Activated CD4-positive, alpha-beta T cell treated with anti-CD3 and anti-CD28 coated beads, Interleukin-2, amount 50 U/mL, for 1 hour (primary cell): ENCODE measurements at places on chromosomes 2 and 18.

GRCh38 chr2:29267720-29268119, 152.5 kb downstream of the CLIP4 start:
- DNase-seq: no peak

- DNase-seq: no peak
Observed at GRCh38 chr2:15159751-15160177, 401.4 kb downstream of the NBAS start.

DNA sequence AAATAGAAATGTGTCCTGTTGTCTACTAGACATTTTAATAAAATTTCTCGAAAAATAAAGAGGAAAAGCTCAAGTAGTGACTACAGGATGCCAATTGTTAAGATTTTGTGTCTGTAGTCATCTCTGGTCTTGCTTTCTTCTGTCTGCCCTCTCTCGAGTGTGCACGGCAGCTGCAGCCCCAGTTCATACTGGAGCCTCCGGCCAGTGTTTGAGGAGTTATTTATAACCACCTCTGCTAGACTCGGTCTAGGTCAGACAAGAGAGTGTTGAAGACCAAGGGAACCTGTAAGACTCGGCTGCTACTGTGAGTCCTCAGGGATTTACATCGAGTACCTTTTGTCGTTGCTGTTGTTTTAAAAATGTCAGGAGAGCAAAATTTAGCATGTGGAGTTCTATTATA, 810.1 kb upstream of the POU3F3 start:
- DNase-seq: no peak

DNA sequence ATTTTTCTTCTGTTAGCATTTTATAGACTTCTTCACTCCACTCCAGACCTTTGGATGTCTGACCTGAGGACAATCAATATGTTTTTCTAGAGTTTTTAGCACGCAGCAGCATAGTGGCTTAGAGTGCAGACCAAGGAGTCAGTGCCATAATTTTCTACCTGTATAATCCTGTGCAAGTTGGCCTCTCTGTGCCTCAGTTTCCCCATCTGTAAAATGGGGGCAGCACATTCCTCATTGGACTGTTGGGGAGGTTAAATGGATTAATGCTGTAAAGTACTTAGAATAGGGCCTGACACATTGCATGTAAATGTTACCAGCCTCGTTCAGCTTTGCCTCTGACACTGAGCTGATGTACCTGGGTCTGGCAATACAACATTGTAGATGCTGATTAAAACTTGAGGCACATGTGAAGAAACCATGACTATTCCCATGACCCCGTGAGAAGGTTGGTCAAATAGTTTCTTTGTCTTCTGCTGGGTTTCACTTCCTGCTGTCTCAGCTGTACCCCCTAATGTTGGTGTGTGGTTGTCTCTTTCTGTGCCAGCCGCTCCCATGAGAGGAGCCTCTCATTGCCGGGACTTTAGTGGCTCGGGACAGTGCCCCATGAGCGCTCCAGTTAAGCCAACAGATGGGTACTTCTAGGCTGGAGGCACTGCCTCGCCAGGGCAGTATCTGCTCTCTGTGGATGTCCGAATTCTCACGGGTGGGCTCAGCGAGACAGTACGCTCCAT, 125.3 kb downstream of the SH3RF3 start:
- no peak for DNase-seq

- DNase-seq: no peak
Observed at GRCh38 chr2:70906439-70907005, 29.2 kb upstream of the ATP6V1B1 start.

- no peak for DNase-seq
Observed at GRCh38 chr2:198468136-198468535, 663.7 kb downstream of the PLCL1 start.

DNA sequence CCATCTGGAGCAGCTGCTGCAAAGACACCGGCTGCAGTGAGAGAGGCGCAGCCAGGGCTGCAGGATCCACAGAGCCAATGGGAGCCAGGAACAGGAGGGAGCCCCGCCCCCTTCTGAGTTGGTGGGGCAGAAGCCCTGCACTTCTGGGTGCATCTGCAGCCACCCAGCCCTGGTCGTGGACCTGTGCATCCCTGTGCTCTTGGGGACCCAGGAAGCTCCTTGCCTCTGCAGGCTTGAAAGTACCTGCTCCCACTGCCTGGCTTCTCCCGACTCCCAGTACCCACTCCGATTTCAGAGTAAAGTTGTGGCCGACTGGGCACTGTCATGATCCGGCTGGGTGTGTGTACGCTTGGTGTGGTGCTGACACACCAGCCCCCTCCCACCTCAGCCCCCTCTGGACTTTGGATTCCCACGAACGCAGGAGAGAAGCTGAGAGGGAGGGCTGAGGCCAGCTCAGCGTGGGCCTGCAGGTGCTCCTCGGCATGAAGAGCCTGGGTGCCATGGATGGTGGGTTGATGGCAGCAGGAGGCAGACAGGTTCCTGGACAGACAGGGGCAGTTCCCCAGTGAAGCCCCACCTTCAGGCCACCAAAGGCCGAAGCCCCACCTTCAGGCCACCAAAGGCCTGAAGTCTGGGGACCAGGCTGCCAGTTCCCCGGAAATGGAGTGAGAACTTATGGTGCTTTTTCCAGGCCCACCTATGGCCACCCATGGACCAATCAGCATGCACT, 34.9 kb downstream of the LRRTM4 start:
- no peak for DNase-seq

DNA sequence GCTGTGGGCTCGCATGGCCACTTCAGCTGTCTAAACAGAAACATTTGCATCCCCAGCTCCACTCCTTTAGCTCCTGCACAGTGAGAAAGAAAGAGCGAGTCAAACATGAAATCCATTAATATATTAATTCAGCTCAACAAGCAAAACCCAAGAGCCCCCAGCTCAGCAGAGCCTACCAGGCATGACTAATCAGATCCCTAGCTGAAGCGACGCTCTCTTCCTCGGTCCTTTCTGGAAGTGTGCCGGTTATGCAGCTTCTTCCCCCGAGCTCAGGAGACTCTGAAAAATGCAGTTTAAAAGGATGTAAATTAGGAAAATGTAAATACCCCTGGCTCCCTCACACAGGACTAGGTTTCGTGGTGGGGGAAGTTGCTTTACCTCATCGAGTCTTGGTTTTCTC, 221.5 kb downstream of the ANKRD30B start:
- DNase-seq: no peak

DNA sequence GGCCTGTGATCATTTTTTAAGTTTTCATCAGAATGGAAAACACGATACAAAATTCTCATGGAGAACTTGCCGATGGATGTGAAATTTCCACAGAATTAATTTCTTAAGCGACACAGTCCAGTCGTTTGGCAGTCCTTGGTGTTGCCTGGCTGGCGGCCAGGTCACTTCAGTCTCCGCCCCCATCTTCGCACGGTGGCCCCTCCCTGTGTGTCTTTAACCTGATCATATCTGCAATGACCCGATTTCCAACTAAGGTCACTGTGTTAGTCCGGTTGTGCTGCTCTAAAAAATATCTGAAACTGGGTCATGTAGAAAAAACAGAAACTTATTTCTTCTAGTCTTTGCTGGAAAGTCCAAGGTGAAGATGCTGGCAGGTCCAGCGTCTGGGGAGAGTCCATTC, 44.5 kb upstream of the COPS8 start:
- no peak for DNase-seq

DNA sequence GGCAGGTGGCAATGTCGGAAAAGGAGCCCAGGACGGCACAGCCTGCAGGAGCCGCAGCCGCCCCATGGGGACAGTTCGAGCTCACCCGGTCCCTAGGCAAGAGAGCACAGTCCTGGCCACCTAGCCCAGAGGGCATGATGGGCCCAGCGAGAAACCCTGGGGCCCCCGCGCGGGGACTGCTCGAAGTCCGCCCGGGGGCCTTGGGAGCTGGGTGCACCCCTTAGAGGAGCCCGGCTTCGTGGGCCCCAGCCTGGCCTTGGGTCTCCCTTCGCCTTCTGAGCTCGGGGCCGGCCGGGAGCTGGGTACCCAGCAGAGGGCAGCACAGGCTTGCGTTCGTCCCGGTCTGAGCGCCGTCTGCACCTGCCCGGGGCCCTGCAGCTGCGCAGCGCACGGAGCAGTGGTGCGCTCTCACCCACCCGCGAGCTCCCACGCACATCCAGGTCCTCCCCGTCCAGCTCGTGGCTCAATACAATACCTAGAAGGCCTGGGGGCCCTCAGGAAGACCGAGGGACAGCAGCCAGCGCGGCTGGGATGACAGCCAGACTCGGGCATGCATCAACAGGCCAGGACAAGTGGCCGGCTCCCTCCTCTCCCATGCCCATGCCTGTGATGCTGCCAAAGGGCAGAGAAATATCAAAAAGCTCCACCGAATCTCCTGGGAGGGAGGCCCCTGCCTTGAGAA, 96.2 kb upstream of the ZNF532 start:
- peak; percentile 68 for DNase-seq

GRCh38 chr18:26649193-26649543, 100.8 kb upstream of the KCTD1 start:
- DNase-seq: no peak

DNA sequence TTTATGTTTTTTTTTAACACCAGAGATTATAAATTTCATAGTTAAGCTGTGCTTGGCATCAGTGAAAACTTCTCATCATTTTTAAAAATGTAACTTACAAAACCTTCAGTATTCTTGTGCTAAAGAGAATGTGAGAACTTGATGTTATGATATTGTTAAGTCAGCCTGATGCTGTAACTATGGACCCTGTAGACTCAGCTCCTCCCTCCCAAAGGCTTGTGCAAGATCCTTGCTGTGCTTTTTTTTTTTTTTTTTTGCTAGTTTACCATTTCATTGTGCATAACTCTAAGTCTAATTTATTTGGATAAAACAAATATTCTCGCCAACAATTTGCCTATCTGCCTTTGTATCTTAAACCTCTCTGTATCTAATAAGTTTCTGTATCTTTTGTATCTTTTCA, 12.9 kb upstream of the TFPI start:
- no peak for DNase-seq

- no peak for DNase-seq
Observed at GRCh38 chr18:70234667-70235459, 29.4 kb upstream of the RTTN start.

GRCh38 chr18:44819944-44820510, 139.3 kb downstream of the SETBP1 start:
- DNase-seq: no peak

DNA sequence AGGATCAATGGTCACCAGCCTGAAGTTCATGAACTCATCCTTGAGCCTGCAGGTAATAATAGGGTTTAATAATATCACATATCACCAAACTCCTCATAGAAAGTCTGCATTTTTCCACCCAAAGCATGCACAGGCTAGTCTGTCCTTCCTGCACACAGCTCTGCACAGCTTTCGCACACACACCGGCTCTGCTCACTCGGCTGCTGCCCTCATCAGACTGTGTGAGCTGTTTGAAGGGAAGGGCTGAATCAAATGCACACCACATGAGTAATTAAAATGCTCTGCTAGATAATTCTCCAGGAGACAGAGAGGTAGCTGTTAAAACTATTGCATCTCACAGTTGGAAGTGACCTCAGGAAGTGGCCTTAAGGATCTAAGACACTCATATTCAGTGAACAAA, 108.4 kb upstream of the YPEL5 start:
- no peak for DNase-seq

- DNase-seq: no peak
Observed at GRCh38 chr2:68607837-68608236, 35.5 kb upstream of the PROKR1 start.

GRCh38 chr2:36058953-36059352, 296.6 kb upstream of the CRIM1 start:
- no peak for DNase-seq

DNA sequence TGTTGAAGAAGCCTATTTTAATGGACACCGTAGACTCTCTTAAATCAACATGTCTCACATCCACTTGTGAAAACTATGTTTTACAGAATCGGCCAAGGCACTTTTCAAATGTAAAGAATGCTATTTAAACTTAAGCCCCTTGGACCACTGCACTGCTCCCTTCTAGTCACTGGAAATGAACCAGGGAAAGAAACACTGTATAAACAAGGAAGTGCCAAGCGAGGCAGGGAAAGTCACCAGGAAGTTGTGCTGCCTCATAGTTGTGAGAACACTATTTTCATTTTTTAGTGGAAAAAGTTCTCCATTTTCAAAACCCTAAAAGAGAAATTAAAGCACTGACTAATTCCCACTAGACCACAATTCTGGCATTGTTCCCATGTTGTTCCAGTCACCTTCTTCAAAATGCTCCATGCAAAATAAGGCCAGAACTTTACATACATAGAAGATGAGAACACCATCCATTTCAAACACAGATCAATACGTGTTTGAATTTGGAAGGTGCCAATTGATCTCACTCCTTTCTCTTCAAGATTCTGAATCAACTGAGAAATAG, 13.5 kb downstream of the CCDC141 start:
- no peak for DNase-seq

- no peak for DNase-seq
Observed at GRCh38 chr18:57209713-57210106, 62.8 kb downstream of the BOD1L2 start.

- no peak for DNase-seq
Observed at GRCh38 chr2:135265960-135266490, 213.9 kb downstream of the RAB3GAP1 start.

DNA sequence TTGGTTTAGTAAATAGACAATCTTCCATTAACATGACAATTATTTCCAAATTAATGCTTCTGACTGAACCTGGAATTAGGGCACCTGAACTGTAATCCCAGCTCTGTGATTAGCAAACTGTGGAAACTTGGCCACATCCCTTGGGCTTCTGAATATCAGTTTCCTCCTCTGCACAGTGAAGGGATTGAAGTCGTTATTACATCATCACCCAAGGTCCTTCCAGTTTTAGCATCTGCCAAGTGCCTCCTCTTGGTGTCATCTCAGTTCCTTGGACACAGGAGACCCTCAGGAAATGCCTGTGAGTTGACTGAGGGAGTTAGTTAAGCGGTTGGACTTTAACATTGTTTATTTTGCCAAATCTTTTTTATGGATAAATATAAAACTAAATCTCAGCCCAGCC, 64.8 kb downstream of the MOGAT1 start:
- DNase-seq: no peak

- DNase-seq: no peak
Observed at GRCh38 chr18:36589857-36590543, 238.8 kb downstream of the TPGS2 start.

DNA sequence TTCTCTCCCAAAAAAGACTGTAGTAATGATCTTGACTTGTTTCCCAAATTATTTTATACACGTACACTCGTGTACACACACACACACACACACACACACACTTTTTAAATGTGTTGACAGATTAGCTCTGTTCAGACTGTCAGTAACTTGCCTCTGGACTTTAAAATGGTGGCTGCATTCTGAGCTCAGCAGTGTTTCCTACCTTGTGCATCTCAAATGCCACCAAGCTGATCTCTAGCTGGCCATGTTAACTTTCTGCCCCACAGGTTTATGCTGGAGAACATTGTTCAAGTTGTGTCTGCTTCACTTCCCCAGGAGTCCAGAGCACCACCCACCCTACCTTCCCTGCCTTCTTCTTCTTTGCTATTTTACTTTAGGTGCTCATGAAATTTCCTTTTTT, 73.4 kb upstream of the TMEM87B start:
- no peak for DNase-seq

DNA sequence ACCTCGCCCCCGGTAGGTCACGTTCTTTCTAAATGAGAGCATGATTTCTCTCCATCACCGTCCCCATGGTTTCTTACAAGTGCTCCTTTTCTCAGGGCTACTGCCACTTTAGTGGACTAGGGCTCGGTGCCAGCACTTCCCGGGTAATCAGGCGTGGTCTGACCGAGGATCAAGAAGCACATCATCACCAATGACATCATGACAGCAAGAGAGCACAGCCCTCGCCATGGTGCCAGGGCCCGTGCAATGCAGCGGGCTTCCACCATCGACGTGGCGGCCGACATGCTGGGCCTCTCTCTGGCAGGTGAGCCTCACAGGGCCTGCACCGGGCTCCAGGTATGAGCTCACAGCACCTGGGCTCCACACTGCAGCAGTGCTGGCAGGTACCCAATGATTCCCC, 75.2 kb downstream of the INPP4A start:
- no peak for DNase-seq

GRCh38 chr2:238125127-238125885, 13.2 kb upstream of the KLHL30 start:
- DNase-seq: no peak
